Urothelium cell line (cell line): ENCODE measurements at places on chromosomes 4 and X.

DNA sequence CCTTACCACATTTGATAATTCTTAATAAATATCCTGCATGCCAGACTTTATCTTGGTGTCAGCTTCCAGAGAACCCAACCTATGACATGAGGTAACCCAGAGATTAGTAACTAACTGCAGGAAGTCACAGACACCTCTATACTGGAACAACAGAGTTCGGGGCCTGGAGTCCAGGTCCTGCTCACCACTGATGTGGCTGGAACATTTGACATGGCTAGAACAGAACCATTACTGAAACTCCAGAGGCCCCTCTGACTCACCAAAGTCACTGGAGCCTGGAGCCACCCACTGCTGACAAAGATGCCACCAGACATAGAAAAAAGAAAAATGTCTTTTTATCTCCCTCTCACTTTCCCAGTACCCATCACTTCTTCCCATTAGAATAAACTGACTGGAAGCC is 403.7 kb downstream of the MID1IP1 start:
- no peak for DNase-seq

- no peak for DNase-seq
These were observed 131.5 kb upstream of the CENPE start for GRCh38 chr4:103329642-103330041.

DNA sequence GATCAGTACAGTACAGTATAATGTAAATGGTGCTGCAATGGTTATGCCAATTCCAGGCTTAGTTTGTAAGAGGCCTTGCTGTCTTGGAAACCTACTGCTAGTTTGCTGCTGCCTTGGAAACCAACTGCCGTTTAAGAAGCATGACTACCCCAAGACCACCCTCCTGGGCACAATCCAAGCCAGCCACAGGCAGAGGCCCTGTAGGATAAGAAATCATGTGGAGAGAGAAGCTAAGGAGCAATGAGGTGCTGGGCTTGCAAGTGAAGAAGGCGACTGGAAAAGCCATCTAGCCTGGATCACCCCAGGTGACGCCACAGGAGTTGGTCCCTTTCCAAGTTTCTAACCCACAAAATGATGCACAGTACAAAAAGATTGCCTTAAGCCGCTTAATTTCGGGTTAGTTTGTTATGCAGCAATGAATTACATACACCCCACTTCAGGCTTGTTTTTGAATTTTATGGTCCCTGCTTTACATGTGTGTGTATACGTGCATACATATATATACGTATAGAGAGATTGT is 16.9 kb downstream of the ZFP42 start:
- peak; percentile 25 for DNase-seq

- DNase-seq, result no peak
These were observed 1.1 kb upstream of the PDLIM3 start for GRCh38 chr4:185536411-185536709.

DNA sequence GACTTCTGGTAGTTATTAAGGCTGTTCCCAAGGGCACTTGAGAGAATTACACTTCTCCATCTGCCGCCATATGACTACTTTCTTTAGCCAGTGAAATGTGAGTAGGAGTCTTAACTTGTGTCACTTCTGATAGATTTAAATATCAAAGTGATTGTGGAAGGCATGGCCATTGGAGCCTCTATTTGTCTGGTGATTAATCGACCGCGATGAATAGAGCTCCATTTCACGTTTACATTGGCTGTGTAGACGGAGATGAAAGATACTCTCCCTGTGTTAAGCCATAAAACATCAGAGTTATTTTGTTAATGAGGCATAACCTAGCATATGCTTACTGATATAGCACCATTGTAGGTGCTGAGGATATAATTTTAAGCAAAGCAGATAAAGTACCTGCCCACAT is 852.4 kb downstream of the CCSER1 start:
- DNase-seq, result no peak

DNA sequence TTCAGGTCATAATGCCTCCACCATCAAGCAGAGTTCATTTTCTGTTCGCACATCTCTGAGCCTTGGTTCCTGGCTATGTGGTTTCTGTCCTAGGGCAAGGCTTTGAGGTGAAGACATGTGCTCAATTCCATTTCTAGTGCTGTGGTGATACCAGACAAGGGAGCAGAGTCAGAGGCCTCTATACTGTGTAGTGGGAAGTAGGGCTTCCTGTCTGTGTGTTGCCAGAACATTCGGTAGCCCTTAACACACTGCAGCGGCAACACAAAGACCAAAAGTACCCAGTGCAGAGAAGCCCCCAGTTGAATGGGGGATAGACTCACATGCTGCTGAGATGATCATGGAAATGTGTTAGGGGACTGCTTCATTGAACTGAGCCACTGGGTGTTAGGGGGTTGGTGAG is 56.4 kb downstream of the STARD8 start:
- DNase-seq, result no peak

DNA sequence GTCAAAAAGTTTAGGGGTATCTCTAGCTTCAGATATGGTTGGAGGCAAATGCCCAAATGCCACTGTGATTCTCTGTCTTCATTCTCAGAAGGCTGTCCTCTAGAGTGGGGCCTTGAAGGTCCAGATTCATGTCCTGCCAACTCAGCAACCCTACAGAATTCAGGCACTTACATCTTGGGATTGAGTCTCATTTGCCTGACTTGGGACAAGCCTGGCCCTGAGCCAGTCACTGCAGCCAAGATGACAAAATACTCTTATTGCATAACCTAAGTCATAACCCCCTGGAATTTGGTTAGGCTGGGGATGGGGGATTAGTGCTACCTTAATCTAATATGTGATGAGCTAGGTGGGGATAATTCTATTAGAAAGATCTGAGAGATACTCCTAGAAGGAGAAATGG is 100.5 kb downstream of the AREG start:
- no peak for DNase-seq

GRCh38 chr4:149555146-149555545 is 260.5 kb downstream of the IQCM start:
- peak; percentile 21 for DNase-seq

DNA sequence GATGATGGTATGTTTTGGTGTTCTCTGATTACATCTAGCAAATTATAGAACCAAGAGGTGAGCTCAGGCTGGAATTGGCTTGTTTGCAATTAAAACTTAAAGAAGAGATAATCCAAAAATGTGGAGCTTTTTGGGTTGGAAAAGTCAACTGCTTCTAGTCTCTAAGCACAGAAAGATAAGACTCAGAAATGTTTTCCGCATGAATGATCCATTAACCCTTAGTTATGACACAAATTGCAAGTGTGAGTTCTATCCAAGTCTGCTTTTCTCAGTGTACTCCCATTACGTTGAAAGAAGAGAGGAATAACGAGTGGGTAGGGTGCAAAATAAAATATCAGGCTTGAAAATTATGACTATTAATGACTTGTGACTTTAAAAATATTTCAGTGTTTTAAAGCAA is 38.5 kb downstream of the HPGD start:
- no peak for DNase-seq

GRCh38 chr4:146655521-146655856 is 16.8 kb downstream of the POU4F2 start:
- no peak for DNase-seq

DNA sequence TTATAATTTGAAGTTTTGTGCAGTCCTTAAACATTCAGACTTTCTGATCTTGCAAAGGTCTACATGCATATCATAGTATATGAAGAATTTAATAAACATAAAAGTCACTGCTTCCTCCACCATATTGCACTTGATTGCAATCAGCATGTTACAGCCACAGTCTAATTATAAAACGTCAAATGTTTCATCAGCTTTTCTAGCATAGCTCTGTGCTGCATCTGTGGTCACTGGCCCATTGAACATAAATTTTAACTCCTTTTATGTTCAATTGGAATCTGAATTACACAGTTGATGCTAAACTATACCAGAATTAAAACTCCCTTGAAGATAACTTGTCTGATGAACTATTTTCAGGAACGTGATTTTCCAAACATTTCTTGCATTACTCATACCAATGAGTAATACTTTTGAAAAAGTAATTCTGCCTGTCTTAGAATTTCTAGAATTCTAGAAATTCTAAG is 329.1 kb downstream of the GALNTL6 start:
- DNase-seq, result no peak

DNA sequence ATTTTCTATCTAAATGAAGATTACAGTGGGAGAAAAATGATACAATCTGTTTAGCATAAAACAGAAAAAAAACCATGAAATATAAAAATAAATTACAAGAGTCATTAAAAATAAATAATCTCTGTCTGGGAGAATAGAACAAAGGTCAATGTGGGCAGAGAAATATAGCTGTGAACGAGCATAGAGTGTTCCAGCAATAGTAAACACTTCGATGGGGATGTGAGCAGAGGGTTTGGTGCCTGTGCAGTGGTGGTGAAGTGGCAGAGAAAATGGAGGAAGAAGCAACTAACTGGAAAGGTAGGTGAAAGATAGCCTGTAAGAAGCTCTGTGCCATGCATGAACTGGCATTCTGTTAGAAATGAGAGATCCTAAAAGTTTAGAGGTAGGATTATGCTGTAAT is 64.9 kb downstream of the ANKRD50 start:
- DNase-seq, result no peak

GRCh38 chrX:118495958-118496762 is 545 bp downstream of the DOCK11 start:
- DNase-seq, result peak; percentile 4

GRCh38 chr4:148108766-148109165 is 333.4 kb downstream of the NR3C2 start:
- DNase-seq, result no peak

- DNase-seq, result no peak
These were observed 123.9 kb downstream of the NAA11 start for GRCh38 chr4:79201971-79202370.

- DNase-seq, result peak; percentile 70
These were observed 126.1 kb downstream of the AFF1 start for GRCh38 chr4:87060957-87061356.

DNA sequence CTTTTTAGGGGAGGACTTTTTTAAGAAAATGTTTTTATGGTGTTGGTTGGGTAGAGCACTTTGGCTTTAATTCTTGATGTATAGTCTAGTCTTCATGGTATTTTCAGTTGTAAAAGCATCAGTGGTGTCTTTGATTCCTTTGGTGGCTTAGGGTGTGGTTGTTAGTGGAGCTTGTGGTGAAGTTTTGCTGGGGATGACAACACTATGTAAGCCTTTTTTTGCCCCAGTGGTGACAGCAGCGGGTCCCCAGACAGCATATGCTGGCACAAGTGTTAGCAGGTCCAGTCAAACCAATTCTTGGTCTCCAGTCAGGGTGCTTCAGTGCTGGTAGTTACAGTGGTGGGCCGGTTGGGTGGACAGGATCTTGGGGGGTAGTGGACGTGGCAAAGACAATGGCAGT is 52.0 kb downstream of the CHIC1 start:
- DNase-seq, result no peak

- DNase-seq, result no peak
These were observed 28.4 kb upstream of the COX7B2 start for GRCh38 chr4:46937493-46937892.

GRCh38 chr4:54773022-54773421 is 115.3 kb downstream of the KIT start:
- no peak for DNase-seq

DNA sequence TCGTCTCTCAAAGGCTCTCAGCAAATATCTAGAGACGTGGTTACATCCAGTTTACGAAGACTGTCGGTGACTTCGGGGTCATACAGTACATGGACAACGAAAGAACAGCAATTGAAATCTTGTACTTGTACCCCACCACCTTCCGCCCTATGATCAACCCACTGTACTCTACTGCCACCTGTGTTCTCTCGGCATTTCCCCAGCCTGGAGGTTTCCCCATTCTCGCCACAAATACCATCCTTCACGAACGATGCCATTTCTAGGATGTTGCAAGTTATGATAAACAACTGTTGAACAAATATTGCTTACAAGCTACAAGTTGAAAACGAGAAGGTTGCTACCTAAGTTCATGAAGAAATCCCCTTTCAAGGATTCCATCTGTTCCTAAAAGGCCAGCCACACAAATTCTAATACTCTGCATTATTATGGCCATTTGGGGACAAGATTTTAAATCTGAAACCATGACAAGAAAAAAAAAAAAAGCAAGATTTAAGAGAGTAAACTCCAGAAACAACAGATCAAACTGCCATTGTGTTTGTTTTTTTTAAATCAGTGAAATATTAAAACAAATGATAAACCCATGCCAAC is 1.6 kb downstream of the APBB2 start:
- peak; percentile 66 for DNase-seq

DNA sequence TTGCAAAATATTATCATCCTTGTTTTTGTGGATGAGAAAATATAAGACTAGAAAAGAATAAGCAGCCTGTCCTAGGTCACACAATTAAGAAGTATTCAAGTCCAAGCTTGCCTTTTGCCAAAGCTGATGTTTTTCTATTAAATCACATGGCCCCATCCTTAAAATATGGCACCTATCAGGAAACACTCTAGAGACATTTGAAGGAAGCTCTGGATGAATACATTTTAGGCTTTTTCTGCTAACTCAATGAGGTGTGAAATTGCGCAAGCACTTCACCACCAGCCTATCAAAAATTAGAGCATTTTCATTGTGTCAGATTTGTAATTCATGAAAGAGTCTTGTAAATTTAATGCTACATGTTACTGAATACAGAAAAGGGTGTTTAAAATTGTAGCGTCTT is 251.1 kb upstream of the MAD2L1 start:
- no peak for DNase-seq

DNA sequence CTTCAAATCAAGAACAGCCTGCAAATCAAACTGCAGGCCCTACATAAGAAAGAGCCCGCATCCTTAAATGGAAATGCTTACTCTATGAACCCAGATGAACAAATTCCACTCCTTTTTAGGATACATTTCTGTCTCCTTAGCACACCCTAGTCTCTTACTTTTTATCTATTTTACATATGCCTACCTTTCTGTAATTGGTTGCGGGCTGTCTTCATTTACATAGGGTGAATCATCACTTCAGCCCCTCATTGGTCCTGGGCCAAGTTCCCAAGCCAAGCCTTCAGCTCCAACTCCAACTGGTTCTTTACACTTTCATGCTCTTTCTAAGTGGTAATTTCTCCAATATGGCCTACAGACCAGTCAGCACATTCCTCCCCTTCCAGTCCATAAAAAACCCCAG is 219.3 kb downstream of the TRAM1L1 start:
- DNase-seq, result no peak

DNA sequence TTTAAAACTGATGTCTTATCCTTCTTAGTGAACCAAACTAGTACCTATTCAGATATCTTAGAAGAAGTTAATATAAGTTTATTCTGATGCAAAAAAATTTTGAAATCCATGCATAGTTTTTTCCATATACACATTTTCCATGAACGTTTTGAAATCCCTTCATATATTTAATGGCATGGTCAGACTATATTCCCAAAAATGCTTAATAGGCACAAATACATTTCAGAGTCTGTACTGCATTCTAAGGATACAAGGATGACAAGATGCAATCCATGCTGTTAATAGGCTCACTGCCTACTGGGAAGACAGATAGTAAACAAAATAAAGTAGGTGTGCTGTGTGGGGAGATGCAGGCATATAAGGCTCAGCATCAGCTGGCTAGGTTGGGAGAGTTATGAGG is 33.2 kb downstream of the PROM1 start:
- DNase-seq, result no peak

- no peak for DNase-seq
These were observed 184.8 kb downstream of the CRLF2 start for GRCh38 chrX:1027680-1028079.
